MG63 (cell line): ENCODE measurements at places on chromosomes 7 and 10. TPM values are rescaled to one million over a fixed set of nuclear protein-coding genes. Genes with fewer than 3 reads are reported as not detected.

DNA sequence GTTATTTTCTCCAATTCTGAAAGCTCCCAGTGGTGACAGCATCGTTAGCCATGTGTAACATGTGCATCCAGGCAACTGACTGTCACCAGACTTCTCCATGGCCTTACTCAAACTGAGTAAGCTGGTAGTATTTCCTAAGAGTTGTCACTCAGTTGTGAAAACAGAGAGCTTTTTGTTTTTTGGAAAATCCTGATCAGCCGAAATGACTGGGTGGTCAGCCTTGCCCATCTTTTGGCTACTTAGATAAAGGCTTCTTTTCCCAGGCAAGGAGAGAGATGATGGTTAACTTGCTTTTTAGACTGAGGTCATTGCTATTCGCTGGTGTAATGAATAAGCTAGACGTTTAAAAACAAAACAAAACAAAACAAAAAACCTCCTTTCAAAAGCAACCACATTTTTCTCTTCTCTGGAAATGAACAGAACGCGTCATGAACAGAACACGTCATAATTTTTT is 159.5 kb upstream of the KLF14 start:
- DNase-seq, result no peak

DNA sequence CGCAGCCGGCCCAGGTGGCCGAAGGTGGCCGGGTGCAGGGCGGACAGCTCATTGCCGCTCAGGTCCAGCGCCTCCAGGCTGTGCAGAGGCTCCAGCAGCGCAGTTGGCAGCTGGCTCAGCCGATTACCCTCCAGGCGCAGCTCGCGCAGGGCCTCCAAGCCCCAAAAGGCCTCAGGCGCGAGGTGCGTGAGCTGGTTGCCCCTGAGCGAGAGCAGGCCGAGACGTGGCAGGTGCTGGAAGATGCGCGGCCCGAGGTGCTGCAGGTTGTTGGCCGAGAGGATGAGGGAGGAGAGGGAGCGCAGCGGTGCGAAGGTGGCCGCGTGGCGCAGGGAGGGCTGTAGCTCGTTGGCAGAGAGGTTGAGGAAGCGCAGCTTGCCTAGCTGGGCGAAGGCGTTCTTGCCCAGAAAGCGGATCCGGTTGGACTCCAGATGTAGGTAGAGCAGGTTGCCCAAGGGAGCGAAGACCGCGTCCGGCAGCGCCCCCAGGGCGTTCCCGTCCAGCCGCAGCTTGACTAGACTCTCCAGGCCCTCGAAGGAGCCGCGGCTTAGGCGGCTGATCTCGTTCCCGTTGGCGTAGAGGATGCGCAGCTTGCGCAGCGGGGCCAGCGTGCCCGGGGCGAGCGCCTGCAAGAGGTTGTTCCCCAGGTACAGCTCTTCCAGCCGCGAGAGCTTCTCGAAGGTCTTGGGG is 923 bp downstream of the TRIL start:
- no peak for DNase-seq

DNA sequence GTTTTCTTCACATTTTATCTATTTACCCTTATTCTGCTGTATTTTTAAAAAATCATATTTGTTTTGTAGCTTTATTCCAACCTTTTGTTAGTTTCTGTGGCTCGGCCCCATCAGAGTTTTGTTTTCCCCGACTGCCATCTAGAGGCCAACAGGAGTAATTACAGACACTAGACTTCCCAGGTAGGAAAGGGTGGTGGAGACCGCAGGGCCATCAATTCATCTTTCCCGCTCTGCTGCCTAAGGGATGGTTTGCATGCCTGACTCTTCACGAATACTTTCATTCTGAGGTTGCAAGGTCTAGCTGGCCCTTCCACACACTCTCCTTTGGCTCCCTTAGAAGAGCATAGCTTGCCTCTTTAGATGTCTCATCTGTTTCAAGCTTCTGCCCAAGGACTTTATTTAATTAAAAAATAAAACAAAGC is 38.3 kb downstream of the LYZL2 start:
- no peak for DNase-seq

DNA sequence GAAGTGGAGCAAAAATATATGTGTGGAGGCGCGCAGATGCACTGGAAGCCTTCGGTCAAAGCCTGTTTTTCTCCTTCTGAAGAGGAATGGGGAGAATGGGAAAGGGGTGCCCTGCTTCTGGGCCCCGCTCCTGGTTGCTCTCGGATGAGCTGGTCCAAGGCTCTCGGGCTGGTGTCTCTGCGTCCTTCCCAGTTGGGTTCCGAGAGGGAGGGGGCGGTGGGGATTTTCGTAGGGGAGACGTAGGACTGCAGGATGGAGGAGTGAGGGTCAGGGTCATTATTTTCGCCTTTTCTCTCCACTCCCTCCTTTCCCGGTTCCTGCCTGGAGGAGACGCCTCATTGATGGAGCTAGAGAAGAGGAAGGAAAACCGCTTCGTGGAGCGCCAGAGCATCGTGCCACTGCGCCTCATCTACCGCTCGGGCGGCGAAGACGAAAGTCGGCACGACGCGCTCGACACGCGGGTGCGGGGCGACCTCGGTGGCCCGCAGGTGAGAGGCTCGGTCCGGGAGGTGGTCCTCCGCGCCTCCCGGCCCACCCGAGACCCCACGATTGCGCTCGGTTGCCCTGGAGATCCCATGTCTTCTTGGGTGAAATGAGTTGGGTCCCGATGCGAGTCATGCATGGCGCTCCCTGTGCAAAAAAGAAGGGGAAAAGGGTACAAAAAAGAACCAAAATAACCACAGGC is 790 bp downstream of the ADAM22 start:
- no peak for DNase-seq

DNA sequence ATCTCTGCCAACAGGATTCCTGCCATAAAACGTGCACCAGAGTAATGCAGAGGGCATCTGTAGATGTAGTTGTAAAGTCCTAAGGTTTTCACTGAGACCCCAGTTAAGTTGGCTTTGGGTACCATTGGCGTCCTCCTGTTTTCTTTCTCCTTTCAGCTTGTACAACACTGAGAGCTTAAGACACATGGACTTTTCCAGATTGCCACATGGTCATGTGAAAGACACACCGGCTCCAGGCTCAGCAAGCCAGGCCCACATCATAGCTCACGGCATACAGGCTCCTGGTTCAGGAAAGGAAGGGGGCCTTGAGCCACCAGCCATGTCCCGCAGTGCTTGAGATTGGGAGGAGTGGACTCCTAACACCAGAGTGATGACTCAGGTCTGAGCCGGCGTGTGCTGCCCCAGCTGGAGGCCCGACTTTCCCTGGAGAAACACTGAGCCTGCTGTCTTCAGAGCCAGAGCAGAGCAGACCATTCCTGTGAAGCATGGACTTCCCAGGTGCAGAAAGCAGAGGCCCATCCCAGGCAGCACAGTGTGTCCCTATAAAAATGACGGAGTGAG is 252.7 kb downstream of the PRPF18 start:
- peak; percentile 82 for DNase-seq

DNA sequence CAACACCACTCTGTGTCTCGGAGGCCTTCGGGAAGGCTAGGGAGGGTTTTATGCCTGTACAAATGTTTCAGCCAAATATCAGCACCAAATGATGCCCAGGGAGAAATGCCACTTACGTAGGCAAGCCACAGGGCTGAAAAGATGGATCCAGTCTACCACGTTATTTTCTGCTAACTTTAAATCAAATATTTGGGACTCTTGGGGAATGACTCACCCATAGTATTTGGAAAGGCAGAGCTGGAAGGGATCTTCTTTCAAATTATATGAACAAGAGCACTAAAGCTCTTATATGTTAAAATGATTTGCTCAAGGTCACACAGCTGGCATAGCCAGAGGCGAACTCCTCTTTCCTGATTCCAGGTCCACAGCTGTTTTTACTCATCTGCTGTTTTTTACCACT is 591.4 kb downstream of the SORCS1 start:
- peak; percentile 51 for DNase-seq

DNA sequence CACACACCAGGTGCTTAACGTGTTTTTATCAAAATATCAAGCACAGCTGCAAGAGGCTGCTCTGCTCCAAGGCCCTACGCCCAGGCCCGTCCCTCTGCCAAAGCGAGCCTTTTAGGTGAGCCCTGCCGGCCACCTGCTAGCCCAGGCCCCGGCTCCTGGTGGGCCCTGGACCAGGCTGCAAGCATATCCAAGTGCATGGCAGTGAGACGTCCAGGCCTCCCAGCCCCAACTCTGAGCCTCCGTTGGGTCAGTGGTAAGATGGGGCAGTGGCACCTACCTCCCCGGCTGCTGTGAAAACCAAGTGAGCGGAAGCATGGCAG is 136.2 kb downstream of the LHPP start:
- DNase-seq, result no peak

DNA sequence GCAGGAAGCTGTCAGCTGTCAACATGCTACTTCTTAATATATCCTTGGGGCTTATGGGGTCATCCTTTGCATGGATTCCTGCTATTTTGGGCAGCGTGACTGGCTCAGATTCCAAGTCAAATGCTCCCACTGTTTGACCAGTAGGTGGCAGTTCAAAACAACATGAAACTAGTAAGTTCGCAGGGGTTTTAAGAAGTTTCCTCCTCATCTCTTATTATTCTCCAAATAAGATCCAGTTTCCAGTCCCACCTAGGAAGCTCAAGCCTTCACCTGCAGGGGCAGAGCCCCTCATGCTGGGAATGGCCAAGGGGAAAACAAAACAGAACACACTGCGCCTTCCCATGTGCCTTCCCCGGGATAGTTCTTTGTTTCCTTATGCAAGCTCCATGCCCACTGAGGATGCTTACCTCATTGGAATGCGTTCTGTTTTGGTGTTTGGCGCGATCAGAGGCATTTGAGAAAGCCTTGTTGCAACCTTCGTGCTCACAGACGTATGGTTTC is 259.8 kb downstream of the GLI3 start:
- no peak for DNase-seq

DNA sequence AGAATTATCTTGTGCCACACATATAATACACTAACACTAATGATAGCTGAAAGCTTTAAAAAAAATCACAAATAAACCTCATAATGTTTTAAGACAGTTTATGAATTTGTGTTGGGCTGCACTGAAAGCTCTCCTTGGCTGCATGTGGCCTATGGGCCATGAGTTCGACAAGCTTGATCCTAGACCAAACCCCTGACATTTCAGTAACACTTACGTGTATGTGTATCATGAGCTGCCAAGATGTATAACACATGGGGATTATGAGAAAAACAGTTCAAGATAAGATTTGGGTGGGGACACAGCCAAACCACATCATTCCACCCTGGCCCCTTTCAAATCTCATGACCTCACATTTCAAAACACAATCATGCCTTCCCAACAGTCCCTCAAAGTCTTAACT is 823.8 kb downstream of the PCDH15 start:
- no peak for DNase-seq

- DNase-seq, result no peak
These were observed 176.0 kb downstream of the ARID5B start for GRCh38 chr10:62077330-62078015.

GRCh38 chr10:133062085-133062484 is 25.6 kb upstream of the ADGRA1 start:
- no peak for DNase-seq

GRCh38 chr7:91397096-91397495 is 132.9 kb downstream of the FZD1 start:
- DNase-seq, result no peak

GRCh38 chr10:118241229-118242137 is 100.6 kb downstream of the FAM204A start:
- DNase-seq, result peak; percentile 41

- DNase-seq, result no peak
These were observed 39.9 kb downstream of the DKK1 start for GRCh38 chr10:52353960-52354394.

DNA sequence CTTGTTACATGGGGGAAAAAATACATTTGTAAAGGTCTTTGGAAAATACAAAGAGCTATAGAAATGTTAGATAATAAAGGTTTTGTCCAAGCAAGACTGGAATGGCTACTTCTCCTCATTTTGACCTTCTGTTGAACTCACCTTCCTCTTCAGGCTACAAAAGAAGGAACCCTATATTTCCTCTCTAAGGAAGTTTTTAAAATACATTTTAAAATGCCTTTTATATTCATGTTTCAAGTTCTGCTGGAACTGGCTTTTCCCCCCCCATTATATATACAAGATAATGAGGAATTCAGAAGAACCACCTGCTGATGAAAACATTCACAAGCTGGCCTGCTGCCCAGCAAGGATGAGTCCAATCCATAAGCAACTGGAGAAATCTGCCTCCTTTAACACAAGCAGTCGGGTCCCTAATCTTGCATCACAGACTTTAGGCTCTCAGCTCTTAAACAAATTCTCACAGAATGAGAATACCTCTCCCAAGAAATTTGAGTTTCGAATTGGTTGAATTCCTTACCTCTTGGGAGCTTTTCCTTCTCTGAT is 44.6 kb downstream of the MTERF1 start:
- peak; percentile 18 for DNase-seq

DNA sequence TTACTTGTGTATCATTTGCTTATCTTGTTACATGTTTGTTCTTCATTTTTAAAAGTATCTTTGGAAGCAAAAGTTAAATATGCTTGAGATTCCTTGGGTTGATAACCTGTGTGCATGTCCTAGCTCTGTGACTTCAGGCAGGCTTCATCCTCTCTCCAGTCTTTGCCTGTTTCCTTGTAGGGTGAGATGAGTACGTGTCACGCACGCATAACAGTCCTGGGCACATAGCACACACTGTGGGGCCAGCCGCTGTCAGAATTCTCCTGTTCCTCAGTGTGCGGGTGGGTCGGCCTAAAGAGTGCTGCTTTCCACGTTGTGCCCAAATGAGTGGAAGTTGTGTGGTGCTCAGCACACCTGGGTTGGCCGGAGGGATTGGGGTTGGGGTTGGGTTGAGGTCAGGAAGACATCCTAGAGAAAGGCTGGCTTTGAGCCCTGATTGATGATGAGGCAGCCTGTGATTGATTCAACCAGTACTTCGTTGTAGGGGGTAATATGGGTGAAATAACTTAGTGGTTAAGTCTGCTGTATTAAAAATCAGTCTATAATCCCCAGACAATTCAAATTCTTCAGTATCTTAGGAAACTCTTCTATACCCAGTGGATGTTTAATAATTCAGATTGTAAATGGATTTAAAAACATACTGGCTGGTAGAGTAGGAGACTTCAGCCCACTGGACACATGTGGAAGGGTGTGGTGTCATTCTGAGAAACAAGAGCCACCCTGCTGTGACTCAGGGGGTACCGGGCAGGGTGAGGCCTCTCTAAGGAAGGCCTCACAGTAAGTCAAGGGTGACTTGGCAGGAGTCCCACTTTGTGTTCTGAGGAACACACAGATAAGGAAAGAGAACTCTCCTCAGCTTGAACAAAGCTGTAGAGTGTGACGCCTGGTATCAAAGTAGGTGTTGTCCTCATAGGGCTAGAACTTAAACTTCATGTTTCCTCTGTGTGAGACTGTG is 54.8 kb downstream of the DAGLB start:
- peak; percentile 67 for DNase-seq

- DNase-seq, result no peak
These were observed 231.8 kb downstream of the BMPER start for GRCh38 chr7:34137176-34137575.

Gene MBLAC1
- total RNA-seq, result 1.9 TPM in 1 of 2 replicates, not detected in the other

Gene GOLGA7B
- 0.20 TPM in 1 of 2 replicates, not detected in the other for total RNA-seq

Gene UNCX
- not detected in 2 replicates for total RNA-seq

Gene NXPH1
- not detected in 2 replicates for total RNA-seq

Gene EBLN1
- total RNA-seq, result not detected in 2 replicates

Gene WNT8B
- not detected in 2 replicates for total RNA-seq
